A549 treated with CORT108297 at 1 μM for 4 hours (cell line): ENCODE measurements at places on chromosomes 3 and 15. TPM values are rescaled to one million over a fixed set of nuclear protein-coding genes. Genes with fewer than 3 reads are reported as not detected.

SMCO1 gene
- 0.03 TPM in 1 of 5 replicates, not detected in the others for total RNA-seq

SPINK8 gene
- not detected in 5 replicates for total RNA-seq

CCR1 gene
- total RNA-seq = not detected in 5 replicates

SAMMSON gene
- total RNA-seq = not detected in 5 replicates

CP gene
- total RNA-seq = 3.8 to 8.1 TPM (median 5.3 TPM) in 5 replicates

FETUB gene
- 0.10 to 0.25 TPM (median 0.16 TPM) in 4 of 5 replicates, not detected in the other for total RNA-seq

EHHADH gene
- total RNA-seq = 2.4 to 5.5 TPM (median 2.9 TPM) in 5 replicates

NMB gene
- 15.7 to 26.4 TPM (median 24.2 TPM) in 5 replicates for total RNA-seq

TAGLN3 gene
- total RNA-seq = not detected in 5 replicates

GADL1 gene
- not detected in 5 replicates for total RNA-seq

CFAP100 gene
- not detected in 5 replicates for total RNA-seq

PPP2R3A gene
- 1.8 to 3.3 TPM (median 2.7 TPM) in 5 replicates for total RNA-seq

NLGN1 gene
- not detected in 5 replicates for total RNA-seq

IGSF11 gene
- total RNA-seq = 3.0 to 6.1 TPM (median 5.6 TPM) in 5 replicates

CPN2 gene
- total RNA-seq = not detected in 5 replicates

GPR171 gene
- total RNA-seq = not detected in 5 replicates

SH2D7 gene
- not detected in 5 replicates for total RNA-seq

ALPK3 gene
- total RNA-seq = 0.05 to 0.28 TPM (median 0.18 TPM) in 5 replicates

SLC22A14 gene
- total RNA-seq = 0.03 to 0.07 TPM (median 0.03 TPM) in 3 of 5 replicates, not detected in the others

GHSR gene
- total RNA-seq = not detected in 5 replicates

RTP3 gene
- not detected in 5 replicates for total RNA-seq

CELSR3 gene
- 3.2 to 5.9 TPM (median 4.7 TPM) in 5 replicates for total RNA-seq

STRA6 gene
- total RNA-seq = 49.3 to 82.9 TPM (median 77.0 TPM) in 5 replicates

BMF gene
- total RNA-seq = 1.1 to 1.7 TPM (median 1.5 TPM) in 5 replicates

VWA5B2 gene
- total RNA-seq = 0.40 to 0.73 TPM (median 0.55 TPM) in 5 replicates

MPI gene
- 28.0 to 35.2 TPM (median 32.6 TPM) in 5 replicates for total RNA-seq

DNASE1L3 gene
- total RNA-seq = 0.06 to 0.28 TPM in 2 of 5 replicates, not detected in the others
